ENCODE measurements at places on chromosomes 7 and 10. TPM values are rescaled to one million over a fixed set of nuclear protein-coding genes. Genes with fewer than 3 reads are reported as not detected.

DNA sequence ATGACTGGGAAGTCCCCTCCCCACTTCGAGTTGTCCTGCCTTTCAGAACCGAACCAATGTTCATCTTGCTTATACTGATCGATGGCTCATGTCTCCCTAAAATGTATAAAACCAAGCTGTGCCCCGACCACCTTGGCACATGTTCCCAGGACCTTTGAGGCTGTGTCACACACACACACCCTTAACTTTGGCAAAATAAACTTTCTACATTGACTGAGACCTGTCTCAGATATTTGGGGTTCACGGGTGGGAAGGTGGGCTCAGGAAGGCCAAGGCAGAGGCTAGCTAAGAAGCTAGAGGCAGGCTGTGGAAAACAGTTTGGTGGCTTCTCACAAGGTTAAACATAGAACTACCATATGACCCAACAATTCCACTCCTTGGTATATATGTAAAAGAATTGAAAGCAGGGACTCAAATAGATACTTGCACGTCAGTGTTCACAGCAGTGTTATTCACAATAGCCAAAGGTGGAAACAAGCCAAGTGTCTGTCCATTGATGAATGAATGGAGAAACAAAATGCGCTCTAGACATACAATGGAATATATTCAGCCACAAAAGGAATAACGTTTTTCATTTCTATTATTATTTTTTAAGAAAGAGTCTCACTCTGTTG, 15.4 kb downstream of the PRF1 start:
- no peak overlapping the region for H3K27ac ChIP-seq
- peaks cover under 1% of the 10 kb centered on the region for H3K27me3 ChIP-seq
- DNase-seq = no peak
- no peaks in the 10 kb centered on the region for H3K4me1 ChIP-seq

GRCh38 chr7:43108255-43109011, 4.0 kb upstream of the HECW1 start:
- peaks cover 26% of the 10 kb centered on the region for H3K27me3 ChIP-seq
- peaks cover 9% of the 10 kb centered on the region for H3K4me1 ChIP-seq
- DNase-seq = peak; percentile 72

- H3K4me3 ChIP-seq = no peak overlapping the region
- no peaks in the 10 kb centered on the region for H3K36me3 ChIP-seq
- H3K27me3 ChIP-seq = no peaks in the 10 kb centered on the region
- no peak overlapping the region for H3K27ac ChIP-seq
- H3K4me1 ChIP-seq = no peaks in the 10 kb centered on the region
These were observed 251.0 kb downstream of the MALRD1 start for GRCh38 chr10:19299645-19300044.

- no peaks in the 10 kb centered on the region for H3K4me1 ChIP-seq
- no peaks in the 10 kb centered on the region for H3K36me3 ChIP-seq
- H3K27ac ChIP-seq = no peak overlapping the region
- no peaks in the 10 kb centered on the region for H3K27me3 ChIP-seq
- no peak for DNase-seq
These were observed 150.0 kb upstream of the PRR15 start for GRCh38 chr7:29413626-29414136.

- no peak overlapping the region for H3K4me3 ChIP-seq
- DNase-seq = no peak
- H3K4me1 ChIP-seq = no peaks in the 10 kb centered on the region
- no peaks in the 10 kb centered on the region for H3K36me3 ChIP-seq
- no peaks in the 10 kb centered on the region for H3K27me3 ChIP-seq
These were observed 85.8 kb downstream of the NAMPT start for GRCh38 chr7:106199024-106199423.

DNA sequence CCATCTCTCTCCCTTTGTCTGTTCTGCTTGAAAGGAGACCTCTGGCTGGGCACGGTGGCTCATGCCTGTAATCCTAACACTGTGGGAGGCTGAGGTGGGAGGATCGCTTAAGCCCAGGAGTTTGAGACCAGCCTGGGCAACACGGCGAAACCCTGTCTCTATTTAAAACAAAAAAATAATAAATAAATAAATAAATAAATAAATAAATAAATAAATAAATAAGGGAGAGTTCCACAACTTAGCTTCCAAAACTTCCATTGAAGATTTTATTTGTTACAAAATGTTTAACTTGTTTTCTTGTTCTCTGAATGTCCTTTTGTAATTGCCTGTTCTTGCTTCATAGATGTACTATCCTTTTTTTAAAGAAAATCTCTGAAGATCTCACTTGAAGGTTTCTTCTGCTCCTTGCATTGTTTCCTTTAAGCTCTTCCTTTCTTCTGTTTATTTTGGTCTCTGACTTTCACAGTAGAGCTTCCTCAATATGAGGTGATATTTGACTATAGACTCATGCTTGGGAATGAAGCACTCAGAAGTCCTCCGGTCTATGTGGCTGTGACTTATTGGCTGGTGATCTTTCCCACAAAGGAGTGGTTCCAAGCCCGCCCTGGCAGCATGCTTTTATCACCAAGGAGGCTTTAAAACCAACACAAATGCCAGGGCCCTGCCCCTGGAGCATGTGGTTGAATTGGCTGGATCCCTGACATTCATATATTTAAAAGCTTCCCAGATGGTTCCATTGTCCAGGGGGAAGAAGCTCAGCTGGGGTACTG, 18.1 kb upstream of the NPTX2 start:
- DNase-seq = no peak
- no peaks in the 10 kb centered on the region for H3K36me3 ChIP-seq
- H3K27ac ChIP-seq = no peak overlapping the region
- no peaks in the 10 kb centered on the region for H3K4me1 ChIP-seq

DNA sequence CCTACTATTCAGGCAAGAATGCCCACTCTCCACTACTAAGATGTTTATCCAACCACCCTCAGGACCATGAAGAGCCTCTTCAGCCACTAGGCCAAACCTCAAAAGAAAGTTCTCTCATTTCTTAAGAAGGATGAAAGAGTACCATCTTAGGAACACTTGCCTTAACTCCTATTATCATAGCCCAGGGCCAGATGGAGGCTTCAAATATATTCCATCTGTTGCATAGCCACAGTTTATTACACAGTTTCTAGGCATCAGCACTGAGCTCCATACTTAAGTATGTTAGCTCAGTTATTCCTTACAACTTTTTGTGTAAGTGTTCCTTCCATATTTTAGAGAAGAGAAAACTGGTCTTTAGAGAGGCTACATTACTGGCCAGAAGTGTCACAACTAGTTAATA, 37.4 kb upstream of the YAE1 start:
- no peak overlapping the region for H3K27ac ChIP-seq
- DNase-seq = no peak
- no peaks in the 10 kb centered on the region for H3K4me1 ChIP-seq
- no peak overlapping the region for H3K4me3 ChIP-seq
- no peaks in the 10 kb centered on the region for H3K36me3 ChIP-seq
- H3K27me3 ChIP-seq = no peaks in the 10 kb centered on the region

DNA sequence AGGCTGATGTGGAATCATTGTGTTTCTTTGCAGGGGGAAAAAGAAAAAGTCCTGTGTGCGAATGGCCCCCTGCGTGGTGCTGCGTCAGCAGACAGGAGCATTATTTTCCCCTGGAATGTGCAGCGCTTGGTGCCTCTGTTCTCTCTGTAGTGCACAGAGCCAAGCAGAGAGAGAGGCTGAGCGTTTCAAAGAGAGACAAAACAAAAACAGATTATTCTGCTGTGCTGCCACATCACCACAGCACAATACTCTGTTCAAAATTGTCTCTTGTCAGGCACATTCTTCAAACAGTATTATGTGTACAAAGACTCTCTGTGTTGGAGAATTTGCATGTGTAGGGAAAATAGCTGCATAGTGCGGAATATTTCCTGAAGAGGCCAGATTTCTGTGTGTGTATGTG, 609.0 kb downstream of the SDK1 start:
- H3K27me3 ChIP-seq = no peaks in the 10 kb centered on the region
- H3K4me3 ChIP-seq = no peak overlapping the region
- DNase-seq = no peak
- no peak overlapping the region for H3K27ac ChIP-seq

DNA sequence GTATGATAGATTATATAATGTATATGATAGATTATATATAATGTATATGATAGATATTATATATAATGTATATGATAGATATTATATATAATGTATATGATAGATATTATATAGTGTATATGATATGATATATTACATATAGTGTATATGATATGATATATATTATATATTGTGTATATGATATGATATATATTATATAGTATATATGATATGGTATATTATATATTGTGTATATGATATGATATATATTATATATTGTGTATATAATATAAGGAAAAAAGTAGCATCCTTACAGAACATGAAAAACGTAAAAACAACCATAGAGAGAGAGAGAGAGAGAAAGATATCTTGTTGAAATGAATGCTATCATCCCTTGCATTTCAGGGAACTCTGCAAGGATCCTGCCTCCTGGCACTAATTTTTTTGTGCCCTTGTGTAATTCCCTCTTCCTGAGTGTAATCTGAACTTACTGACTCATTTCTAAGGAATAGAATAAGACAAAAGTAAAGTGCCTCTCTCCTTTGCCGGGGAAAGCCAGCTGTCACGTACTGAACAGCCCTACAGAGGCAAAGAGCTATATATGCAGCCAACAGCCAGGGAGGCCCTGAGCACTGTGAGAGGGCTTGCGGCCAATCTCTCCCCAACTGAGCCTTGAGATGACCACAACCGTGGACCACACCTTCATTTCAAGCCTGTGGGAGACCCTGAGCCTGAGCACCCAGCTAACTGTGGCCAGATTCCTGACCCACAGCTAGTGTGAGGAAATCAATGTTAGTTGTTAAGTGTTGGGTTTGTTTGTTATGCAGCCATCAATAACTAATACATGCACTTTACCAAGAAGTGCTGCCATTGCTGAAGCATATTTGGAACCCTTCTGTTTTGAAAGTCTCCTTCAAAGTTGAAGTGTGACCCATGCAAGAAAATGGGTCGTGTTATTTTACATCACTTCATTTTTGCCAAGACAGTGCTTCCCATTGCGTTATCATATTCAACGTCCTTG, 61.1 kb upstream of the EZH2 start:
- DNase-seq = no peak
- no peaks in the 10 kb centered on the region for H3K4me1 ChIP-seq
- H3K27me3 ChIP-seq = no peaks in the 10 kb centered on the region
- no peaks in the 10 kb centered on the region for H3K36me3 ChIP-seq
- H3K4me3 ChIP-seq = no peak overlapping the region

- H3K27me3 ChIP-seq = no peaks in the 10 kb centered on the region
- H3K27ac ChIP-seq = no peak overlapping the region
- peaks cover 4% of the 10 kb centered on the region for H3K4me1 ChIP-seq
- H3K36me3 ChIP-seq = no peaks in the 10 kb centered on the region
- no peak for DNase-seq
These were observed 5.8 kb downstream of the GRIFIN start for GRCh38 chr7:2470204-2471021.

DNA sequence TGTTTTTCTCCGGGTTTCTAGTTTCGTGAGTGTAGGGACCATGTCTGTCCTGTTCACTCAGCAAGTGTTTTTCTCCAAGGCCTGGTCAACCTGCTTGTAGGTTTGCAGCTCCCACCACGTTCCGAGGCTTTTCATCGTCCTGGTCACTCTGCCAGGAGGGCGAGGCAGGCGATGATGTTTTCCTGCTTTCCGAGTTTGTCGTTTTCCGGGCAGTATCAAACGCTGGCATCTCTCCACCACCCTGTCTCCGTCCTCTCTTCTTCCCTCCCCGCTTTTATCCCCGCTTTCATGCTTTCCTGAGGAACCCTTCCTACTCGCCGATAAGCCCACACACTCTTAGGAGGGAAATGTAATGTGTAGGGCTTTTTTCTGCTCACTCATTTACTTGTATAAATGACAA, 11.2 kb downstream of the IQCE start:
- H3K27ac ChIP-seq = no peak overlapping the region
- H3K36me3 ChIP-seq = peaks cover 24% of the 10 kb centered on the region
- H3K4me1 ChIP-seq = peaks cover 34% of the 10 kb centered on the region
- H3K4me3 ChIP-seq = no peak overlapping the region
- DNase-seq = no peak

DNA sequence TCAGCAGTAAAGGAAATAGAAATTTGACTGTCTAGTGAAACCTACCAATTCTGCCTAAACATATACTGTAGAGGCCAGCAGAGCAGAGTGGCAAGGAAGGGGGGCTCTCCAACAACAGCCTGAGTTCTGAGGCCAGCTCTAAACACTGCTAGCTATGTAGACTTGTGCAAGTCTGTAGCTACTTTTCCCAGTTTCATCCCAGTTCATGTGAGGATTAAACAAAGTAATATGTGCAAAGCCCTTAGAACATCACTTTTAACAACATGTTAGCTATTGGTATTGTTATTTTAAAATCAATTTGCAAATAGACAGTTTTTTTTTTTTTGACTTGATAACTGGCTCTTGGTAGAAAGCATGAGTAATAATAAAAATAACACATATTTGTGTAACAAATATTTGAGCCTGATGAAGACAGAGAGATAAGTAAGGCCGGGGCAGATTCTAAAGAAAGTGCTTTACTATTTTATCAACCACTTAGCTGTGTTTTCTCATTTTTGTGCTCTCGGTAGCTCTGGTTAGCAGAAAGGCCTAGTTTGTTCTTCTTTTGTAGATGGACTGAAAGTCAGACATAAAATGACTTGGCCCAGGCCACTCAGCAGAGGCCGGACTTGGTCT, 9.3 kb downstream of the CHST12 start:
- no peaks in the 10 kb centered on the region for H3K36me3 ChIP-seq
- DNase-seq = no peak
- no peak overlapping the region for H3K4me3 ChIP-seq
- peaks cover 70% of the 10 kb centered on the region for H3K4me1 ChIP-seq
- H3K27ac ChIP-seq = peak overlapping the region; percentile 74

- H3K4me1 ChIP-seq = peaks cover 9% of the 10 kb centered on the region
- H3K27me3 ChIP-seq = no peaks in the 10 kb centered on the region
- H3K27ac ChIP-seq = no peak overlapping the region
- H3K36me3 ChIP-seq = no peaks in the 10 kb centered on the region
- H3K4me3 ChIP-seq = no peak overlapping the region
These were observed 71.8 kb downstream of the HHEX start for GRCh38 chr10:92761571-92761970.

GRCh38 chr7:47561715-47562446, 20.0 kb downstream of the TNS3 start:
- H3K4me3 ChIP-seq = no peak overlapping the region
- no peak overlapping the region for H3K27ac ChIP-seq
- no peaks in the 10 kb centered on the region for H3K27me3 ChIP-seq
- peaks cover 33% of the 10 kb centered on the region for H3K4me1 ChIP-seq

DNA sequence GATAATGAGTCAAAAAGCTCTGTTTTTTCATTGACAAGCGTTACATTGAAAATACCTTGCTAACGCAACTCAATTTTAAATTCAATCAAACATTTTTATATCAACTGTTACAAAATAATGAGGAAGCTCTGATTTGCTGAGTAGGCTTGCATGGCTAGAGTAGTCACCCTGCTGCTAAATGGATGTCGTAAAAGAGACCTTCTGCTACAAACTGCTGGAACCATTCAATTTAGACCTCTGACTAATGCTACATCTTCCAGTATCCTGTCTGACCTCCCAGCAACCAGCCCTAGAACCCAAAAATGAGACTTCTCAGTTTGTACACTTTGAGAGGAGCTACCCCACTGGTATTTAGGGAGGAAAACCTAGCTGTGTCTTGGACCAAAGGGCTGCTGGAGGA, 84.0 kb upstream of the ELMO1 start:
- no peak overlapping the region for H3K4me3 ChIP-seq
- no peaks in the 10 kb centered on the region for H3K36me3 ChIP-seq
- DNase-seq = no peak
- H3K27me3 ChIP-seq = no peaks in the 10 kb centered on the region
- H3K4me1 ChIP-seq = no peaks in the 10 kb centered on the region

MYH16 gene
- total RNA-seq = not detected

HOXA1 gene
- total RNA-seq = not detected

TMEM26 gene
- 7.0 TPM for total RNA-seq

SEC61G gene
- 66.7 TPM for total RNA-seq

HOGA1 gene
- not detected for total RNA-seq

ATXN7L1 gene
- 92.2 TPM for total RNA-seq

GRM3 gene
- total RNA-seq = not detected
